ENCODE measurements at places on chromosomes 6 and 20. TPM values are rescaled to one million over a fixed set of nuclear protein-coding genes. Genes with fewer than 3 reads are reported as not detected.

GRCh38 chr6:8113131-8113654 lies 10.8 kb upstream of the EEF1E1 start:
- no peak overlapping the region for H3K27ac ChIP-seq
- peaks cover 2% of the 10 kb centered on the region for H3K27me3 ChIP-seq
- no peak for DNase-seq
- H3K4me1 ChIP-seq: no peaks in the 10 kb centered on the region
- H3K36me3 ChIP-seq: no peaks in the 10 kb centered on the region

GRCh38 chr6:41594326-41594725 lies 43.9 kb upstream of the MDFI start:
- no peak for DNase-seq
- H3K27ac ChIP-seq: no peak overlapping the region
- H3K4me1 ChIP-seq: no peaks in the 10 kb centered on the region
- H3K27me3 ChIP-seq: peaks cover 10% of the 10 kb centered on the region
- peaks cover 12% of the 10 kb centered on the region for H3K36me3 ChIP-seq

- no peak overlapping the region for H3K27ac ChIP-seq
- H3K4me1 ChIP-seq: peaks cover 7% of the 10 kb centered on the region
- H3K4me3 ChIP-seq: no peak overlapping the region
- H3K36me3 ChIP-seq: no peaks in the 10 kb centered on the region
- no peak for DNase-seq
- peaks cover 2% of the 10 kb centered on the region for H3K27me3 ChIP-seq
Measured at GRCh38 chr6:163922562-163922961, 508.0 kb downstream of the QKI start.

The SYTL3 gene
- 0.77 TPM for total RNA-seq

DNA sequence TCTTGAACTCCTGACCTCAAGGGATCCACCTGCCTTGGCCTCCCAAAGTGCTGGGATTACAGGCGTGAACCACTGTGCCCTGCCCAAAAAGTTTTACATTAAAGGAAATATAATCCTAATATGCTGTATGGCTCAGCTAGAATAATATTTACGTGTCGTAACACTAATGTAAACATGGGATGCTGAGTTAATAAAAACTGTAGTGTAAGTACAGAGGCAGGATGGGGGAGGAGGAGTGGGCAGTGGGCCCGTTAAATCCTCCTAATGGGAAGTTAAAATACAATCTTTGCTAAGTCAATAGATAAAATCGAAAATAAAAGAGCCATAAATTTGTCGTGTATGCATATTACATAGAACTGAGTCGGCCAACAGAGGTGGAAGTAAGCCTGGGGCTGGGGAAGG lies 12.1 kb upstream of the IP6K3 start:
- DNase-seq: no peak
- H3K27ac ChIP-seq: no peak overlapping the region
- H3K36me3 ChIP-seq: no peaks in the 10 kb centered on the region
- peaks cover 4% of the 10 kb centered on the region for H3K27me3 ChIP-seq
- H3K4me1 ChIP-seq: peaks cover 3% of the 10 kb centered on the region
